Heart left ventricle (tissue), 16 donors: ENCODE measurements at places on chromosomes 12 and 14. TPM values are rescaled to one million over a fixed set of nuclear protein-coding genes. Genes with fewer than 3 reads are reported as not detected.

- DNase-seq: no peak
Observed at GRCh38 chr12:12557733-12558132, 4.9 kb downstream of the DUSP16 start.

GRCh38 chr14:104844306-104845032 is 20.6 kb upstream of the CEP170B start:
- no peak for DNase-seq

- peak; percentile 34 for DNase-seq
Observed at GRCh38 chr14:36070031-36070719, 106.3 kb downstream of the PTCSC3 start.

DNA sequence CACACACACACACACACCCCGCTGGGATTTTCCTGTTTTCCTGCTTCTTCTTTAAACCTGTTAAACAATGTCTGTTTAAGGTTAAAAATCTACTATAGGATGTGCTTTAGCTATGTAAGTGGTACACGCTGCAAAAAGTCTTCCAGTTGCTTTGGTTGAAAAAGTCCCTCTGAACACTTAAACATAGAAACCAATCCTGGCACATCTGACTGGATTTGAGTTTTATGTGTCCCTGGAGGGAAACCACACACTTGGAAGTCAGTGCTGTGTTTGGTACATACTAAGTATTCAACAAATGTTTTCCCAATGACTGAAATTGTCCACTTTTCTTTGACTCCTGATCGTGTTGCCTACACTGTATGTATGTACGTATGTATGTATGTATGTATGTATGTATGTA is 22.0 kb downstream of the CFL2 start:
- no peak for DNase-seq

GRCh38 chr12:132185705-132186104 is 41.4 kb downstream of the NOC4L start:
- no peak for DNase-seq

GRCh38 chr14:85822236-85822635 is 292.3 kb downstream of the FLRT2 start:
- DNase-seq: no peak

DTX1 gene
- 1.7 TPM for total RNA-seq

GRCh38 chr12:131421509-131422186 is 289.2 kb upstream of the SFSWAP start:
- DNase-seq: no peak

COL2A1 gene
- not detected for total RNA-seq

SERPINA3 gene
- total RNA-seq: 2.7 TPM

GRCh38 chr14:102085488-102085887 is 1.4 kb downstream of the HSP90AA1 start:
- no peak for DNase-seq

IL23A gene
- total RNA-seq: not detected

DNA sequence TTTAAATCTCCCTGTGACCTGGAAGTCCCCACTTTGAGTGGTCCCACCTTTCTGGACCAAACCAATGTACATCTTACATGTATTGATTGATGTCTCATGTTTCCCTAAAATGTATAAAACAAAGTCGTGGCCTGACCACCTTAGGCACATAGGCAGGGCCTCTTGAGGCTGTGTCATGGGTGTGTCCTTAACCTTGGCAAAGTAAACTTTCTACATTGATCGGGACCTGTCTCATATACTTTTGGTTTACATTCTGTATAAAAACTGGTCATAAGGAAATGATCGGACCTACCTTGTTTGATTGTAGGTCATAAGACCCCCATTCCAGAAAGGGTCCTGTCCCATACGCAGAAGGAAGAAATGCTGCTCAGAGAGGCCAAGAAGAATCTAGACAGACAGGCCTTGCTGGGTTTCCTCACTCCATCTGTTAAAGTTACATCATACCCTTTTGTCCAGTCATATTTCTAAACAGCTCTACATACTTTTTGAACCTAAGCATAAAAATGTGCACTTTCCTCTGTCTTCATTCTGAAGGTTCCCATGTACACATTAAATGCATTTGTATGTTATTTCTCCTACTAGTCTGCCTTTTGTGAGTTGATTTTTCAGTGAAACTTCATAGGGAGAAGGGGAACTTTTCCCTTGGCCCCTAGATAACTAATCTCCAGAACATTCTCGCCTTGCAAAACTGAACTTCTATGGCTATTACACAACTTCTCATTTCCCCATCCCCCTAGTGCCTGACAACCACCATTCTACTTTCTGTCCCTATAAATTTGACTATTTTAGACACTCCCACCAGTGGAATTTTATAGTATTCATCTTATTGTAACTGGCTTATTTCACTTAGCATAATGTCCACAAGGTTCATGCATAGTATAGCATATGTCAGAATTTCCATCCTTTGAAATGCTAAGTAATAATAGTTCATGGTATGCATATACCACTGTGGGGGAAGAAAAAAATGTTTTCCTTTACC is 30.2 kb upstream of the CPM start:
- no peak for DNase-seq
